ENCODE measurements at places on chromosomes 3 and 15.

DNA sequence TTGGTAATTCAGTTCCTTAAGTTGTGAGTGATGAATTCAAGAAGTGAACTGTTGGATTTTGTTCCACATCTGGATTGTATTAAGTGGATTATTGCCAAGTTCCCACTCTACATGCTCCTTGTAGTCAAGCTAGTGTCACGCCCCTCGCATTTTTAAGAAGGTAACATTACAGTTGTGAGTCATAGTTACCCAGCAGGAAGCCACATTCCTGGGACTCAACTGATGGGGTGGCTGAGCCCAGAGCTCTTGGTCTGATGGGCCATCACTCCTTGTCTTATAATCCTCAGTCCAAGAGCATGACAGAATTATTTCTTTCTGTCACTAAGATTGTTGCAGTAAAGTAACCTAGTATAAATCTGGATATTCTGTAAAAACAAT is 102.7 kb downstream of the PTPRG start:
- peak; percentile 98 for DNase-seq

DNA sequence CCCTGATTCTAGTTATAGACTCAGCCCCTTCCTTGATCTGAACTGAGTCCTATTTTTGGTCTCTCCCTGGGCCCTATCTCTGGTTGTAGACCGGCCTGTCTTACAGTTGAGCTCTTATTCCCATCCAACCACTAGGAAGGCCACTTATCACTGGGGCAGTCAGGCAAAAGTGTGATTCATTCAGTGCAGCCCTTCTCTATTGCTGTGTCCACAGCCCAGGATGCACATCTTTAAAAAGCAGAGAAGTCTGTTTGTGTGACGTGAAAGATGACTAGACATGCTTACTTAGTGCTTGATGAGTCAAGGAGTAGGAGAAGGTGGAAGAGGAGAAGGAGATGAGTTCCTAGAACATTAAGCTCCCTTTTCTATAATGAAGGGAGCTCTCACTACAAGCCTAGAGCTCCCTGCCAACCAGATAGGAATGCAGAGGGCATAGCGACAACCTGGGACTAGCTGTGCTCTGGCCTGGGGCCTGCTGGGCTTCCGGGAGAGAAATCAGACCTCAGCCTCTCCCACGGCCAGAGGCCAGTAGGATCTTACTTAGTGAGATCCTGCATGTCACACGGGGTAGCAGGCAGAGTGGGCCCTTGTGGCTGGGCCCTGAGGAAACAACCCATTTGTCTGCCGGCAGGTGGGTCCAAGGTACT is 25.7 kb downstream of the INSYN1 start:
- peak; percentile 57 for DNase-seq

DNA sequence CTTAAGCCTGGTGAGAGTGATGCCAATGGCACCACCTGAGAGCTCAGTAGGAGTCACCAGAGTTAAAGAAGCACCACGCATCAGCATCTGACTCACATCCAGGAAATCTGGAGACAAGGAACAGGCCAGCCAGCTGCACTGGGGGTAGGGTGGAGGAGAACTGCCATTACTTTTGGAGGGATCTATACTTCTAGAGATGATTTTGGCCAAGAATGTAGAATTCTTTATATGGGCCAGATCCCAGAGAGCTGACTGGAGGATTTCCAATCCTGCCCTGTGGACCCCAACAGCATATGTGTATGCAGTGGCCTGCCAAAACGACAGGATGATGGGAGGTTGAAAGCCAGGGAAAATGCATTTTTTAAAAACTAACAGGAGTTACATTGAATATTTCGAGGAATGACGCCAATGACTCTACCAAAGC is 29.8 kb downstream of the CCR3 start:
- no peak for DNase-seq

- DNase-seq = peak; percentile 57
These were observed 164.3 kb downstream of the FNDC3B start for GRCh38 chr3:172203522-172204258.

DNA sequence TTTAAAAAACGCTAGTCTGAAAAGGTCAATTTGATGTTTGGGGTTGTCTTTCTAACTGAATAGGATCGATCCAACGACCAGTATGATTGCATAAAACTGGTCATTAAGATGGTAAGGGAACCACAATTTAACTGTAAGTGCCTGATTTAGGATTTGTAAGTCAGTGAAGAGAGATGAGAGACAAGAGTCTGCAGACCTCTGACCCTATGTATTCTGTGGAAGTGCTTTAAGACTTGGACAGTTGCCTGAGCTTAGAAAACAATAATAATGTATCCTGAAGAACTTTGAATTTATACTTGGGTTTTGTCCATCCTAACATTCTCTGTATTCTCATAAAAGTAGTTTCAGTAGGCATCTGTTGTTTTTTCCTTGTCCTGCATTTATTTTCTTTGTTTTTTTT is 221.4 kb upstream of the SUCLG2 start:
- peak; percentile 1 for DNase-seq

- DNase-seq = no peak
These were observed 38.4 kb downstream of the TLNRD1 start for GRCh38 chr15:81038975-81039607.

DNA sequence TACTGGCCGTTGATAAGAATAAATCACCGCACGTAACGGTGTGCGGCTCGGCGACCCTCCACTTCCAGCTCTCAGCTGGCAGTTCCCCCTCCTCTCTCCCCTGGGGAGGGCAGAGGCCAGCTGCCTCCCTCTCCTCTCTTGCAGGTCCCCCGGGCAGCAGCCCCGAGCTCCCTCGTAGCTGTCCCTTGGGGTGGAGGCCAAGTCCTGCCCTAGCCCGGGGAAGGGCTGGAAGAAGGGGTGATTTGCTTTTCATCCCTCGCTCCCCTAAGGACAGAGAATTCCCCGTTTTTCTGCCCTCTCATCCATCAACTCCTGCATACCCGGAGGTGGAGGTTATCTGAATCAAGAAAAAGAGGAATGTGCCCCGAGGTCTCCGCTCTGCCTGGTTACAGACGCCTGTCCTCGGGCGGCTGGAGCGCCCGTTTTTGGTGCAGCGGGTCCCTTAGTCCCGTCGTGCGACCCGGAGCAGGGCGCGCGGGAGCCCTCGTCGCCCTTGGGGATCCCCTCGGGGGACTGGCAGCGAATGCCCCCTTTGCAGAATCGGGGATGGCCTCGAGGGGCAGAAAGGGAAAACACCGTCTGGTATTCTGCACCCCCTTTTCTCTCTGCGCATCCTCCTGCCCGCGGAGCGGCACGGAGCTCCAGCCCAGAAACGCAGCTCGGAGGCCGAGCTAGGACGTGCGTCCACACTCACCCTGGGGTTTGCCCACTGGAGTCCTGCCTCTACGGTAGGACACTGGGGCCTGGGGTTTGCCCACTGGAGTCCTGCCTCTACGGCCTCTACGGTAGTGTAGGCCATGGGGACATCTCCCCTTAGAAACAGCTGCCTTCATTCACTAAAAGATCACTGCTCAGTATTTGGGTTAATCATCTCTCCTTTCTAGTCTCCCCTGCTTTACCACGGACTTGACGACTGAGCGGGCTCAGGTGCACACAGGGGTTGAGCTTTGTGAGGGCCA is 2.2 kb downstream of the PTPRG start:
- no peak for DNase-seq

DNA sequence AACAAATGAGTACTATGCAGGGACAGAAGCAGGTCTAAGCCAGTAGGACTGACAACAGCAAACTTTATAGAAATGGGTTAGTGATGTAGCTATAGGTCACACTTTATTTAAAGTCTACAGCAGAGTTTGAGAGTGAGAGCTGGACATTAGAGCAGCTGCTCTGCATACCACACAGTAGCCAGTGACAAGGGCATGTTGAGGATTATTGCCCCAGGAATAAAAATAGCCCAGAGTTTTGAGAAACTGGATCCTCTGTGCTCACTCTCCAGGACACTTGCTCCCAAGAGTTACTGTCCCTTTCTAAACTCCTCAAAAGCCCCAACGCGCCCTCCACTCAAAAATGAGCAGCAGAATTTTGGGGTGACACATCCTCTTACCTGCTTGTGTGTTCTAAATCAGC is 21.1 kb downstream of the LRTM1 start:
- no peak for DNase-seq

GRCh38 chr3:52226229-52226817 is 878 bp upstream of the TLR9 start:
- DNase-seq = no peak

DNA sequence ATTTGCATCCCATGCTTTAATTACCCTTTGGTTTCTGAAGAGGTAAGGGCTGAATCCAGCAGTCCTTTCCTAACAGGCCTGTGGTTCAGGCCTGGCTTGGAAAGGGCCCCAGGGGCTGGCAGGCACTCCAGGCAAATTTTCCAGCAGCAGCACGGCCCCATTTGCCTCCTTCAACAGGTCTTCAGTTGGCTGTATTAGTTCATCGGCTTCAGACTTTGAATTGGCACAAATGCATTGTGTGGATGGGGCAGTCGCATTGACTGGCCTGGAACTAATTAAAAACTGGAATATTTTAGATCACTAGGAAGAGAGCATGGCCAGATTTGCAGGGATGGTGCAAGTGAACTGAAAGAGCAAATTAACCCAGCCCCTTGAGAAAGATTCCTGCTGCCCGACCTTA is 207.8 kb upstream of the MCTP2 start:
- DNase-seq = no peak

GRCh38 chr3:68817243-68817642 is 115.1 kb downstream of the TAFA4 start:
- no peak for DNase-seq

DNA sequence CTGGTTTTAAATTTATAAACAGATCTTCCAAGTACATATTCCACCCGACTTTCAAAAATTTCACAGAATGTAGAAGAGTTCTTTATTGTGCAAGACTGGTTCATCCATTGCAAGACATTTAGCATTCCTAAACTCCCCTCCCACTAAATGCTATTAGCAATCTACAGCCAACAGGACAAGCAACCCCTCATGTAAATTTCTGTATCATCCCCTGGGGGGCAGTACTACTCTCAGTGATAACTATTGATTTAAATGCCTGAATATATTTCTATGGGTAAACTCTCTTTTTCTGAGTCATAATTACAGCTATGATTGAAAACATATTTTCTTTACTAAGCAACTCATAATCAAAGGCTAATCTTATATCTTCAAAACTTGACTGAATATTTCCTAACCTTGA is 10.7 kb upstream of the SLC15A2 start:
- DNase-seq = peak; percentile 5

- no peak for DNase-seq
These were observed 289.0 kb downstream of the SLC9A9 start for GRCh38 chr3:143559296-143559695.

GRCh38 chr15:83947156-83947555 is 288.4 kb upstream of the GOLGA6L4 start:
- no peak for DNase-seq

DNA sequence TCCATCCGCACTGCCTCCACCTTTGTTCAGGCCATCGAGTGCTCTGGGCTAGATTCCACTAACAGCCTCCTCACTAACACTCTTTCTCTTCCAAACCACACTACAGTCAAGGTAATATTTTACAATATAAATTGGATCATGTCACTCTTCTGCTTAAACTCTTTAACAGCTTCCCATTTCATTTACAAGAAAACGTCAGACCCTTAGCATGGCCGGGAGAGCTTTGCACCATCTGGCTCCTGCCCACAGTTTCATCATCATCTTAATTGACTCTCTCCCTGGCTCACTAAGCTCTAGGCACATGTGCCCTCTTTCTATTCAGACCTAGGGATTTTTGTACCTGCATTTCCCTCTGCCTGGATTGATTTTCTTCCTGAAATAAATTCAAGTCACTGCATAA is 354.7 kb downstream of the FGF12 start:
- no peak for DNase-seq

DNA sequence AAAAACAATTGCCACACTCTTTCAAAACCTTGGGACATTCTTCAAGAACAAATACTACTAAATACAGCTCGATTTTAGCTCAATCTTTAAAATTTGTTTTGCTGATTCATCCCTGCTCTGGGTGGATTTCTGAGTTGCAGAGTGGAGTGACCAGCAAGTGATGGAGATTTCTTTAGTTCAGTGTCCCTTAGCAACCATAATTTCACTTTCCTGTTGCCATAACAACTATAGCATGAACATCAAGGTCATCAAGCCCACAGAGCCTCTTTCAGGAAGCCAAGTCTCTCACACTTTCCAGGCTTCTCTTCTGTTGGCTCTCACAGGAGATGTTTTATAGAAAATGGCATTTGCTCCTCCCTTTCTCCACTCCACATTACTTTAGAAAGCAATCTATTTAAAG is 597.2 kb upstream of the ADAMTS9 start:
- DNase-seq = no peak

- DNase-seq = no peak
These were observed 53.7 kb upstream of the KY start for GRCh38 chr3:134704556-134704955.

- no peak for DNase-seq
These were observed 19.5 kb downstream of the UBXN7 start for GRCh38 chr3:196412704-196413103.

GRCh38 chr15:67501836-67502461 is 19.0 kb upstream of the C15orf61 start:
- no peak for DNase-seq

DNA sequence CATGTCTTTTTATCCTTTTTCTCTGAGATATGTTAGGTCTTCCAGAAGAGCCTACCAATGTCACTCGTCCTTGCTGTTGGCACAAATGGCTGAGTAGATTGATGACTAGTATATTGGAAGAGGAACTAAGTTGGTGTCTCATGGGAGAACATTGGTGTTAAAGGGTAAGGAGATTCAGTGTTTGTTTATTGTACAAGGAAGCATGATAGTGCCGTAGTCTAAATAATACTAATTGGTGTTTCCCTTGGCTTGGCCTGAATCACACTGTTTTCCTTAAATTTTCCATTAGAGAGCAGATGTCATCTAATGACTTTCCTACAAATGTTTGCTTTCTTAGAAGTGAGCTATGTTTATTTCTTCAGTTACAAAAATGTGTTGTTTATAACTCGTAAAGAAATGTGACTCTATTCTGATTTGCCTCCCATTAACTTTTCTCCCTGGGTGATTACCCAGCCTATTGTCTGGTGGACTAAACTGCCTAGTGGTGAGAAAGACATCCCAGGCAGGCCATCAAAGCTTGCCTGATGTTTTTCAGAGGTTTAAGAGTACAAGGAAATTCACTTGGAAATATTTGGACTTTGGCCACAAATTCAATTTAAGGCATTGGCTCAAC is 28.7 kb downstream of the ADAMTSL3 start:
- no peak for DNase-seq

DNA sequence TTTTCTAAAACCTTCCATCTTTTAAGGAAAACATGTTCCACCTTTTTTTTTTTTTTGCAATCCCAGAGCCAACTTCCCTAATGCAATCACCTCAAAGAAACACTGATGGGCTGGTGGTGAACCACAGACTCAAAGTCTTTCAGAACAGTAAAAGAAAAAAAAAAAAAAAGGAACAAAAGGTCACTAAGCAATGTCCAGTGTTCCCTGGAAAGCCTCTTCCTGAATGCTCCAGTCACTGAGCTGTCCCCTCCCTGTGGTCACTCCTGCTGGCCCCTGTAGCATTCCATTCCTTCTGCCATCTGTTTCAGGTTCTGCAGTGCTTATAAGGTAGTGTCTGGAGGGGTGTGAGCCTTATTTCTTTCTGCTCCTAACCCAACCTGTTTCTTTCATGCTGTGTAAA is 53.3 kb downstream of the AAGAB start:
- peak; percentile 76 for DNase-seq

GRCh38 chr15:58598829-58599210 is 150.7 kb downstream of the ADAM10 start:
- no peak for DNase-seq
